ENCODE measurements at places on chromosomes 2 and 18.
A peak's percentile ranks its signal among the peaks of the same experiment; 100 is the strongest.

- no peaks in the 10 kb centered on the region for H3K27me3 ChIP-seq
- peak overlapping the region; percentile 74 for H3K27ac ChIP-seq
- H3K36me3 ChIP-seq = peaks cover 19% of the 10 kb centered on the region
Measured at GRCh38 chr2:219175928-219176817, 552 bp downstream of the CNPPD1 start.

DNA sequence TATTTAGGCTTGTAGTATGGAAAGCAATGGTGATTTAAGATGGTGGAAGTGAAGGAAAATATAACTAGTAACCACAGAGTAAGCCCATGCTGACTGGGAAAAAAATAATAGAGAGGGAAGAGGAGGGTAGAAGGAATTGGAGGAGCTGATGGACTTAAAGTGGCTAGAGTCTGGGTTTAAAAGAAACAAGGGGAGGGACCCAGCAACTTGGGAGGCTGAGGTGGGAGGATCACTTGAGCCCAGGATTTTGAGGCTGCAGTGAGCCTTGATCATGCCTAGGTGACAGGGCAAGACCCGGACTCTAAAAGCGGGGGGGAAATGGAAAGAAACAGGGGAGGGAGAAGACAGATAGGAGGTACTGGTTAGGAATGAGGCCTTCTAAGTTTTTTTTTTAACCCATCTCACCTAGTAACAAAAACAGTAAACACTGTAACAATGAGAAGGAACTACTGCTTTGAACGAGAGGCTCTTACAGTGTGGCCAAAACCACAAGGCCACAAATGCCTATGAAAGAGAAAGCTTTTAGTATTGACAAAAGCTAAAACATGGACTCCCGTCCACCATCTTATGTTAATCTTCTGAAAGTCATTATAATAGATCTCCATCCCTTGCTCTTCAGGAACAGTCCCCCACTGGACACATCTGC lies 26.6 kb downstream of the METTL8 start:
- peaks cover 13% of the 10 kb centered on the region for H3K36me3 ChIP-seq
- no peaks in the 10 kb centered on the region for H3K27me3 ChIP-seq
- peaks cover 38% of the 10 kb centered on the region for H3K4me1 ChIP-seq

- DNase-seq = no peak
- H3K36me3 ChIP-seq = no peaks in the 10 kb centered on the region
- no peak overlapping the region for H3K4me3 ChIP-seq
- no peak overlapping the region for H3K27ac ChIP-seq
Measured at GRCh38 chr2:217331523-217332416, 471.9 kb upstream of the TNP1 start.

DNA sequence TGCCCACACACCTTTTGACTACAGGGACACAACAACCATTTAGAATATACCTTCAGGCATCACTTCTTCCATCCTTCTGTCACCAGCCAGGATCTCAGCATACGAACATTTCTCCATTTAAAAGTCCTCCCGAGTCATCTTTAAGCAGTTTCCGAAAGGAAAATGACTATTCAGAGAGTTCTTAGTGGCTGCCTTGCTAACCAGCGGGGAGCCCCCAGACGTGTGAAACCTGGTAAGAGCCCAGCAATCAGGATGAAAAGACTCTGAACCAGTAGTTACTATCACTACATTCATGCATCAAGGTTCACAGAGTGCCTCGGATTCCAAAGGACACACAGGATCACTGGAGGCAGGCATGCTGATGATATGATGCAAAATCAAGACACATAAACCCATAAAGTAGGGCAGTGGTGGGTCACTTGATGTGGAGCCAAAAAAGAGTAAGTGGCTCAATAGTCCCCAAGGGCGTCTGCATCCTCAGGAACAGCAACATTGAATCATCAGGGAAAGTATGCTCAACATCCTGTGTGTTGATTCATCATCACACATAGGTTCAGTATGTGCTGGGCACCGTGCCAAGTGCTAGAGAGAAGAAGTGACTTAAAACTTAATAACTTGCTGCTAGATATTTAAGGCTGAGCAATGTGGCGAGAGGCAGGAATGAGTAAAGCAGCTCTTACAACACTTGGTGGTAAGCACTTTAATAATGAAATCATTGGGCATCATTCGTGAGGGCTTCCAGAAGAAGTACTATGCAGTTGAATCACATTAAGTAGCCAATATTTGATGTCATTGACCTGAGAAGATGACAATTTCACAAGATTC lies 4.4 kb downstream of the CCL20 start:
- H3K36me3 ChIP-seq = peaks cover 10% of the 10 kb centered on the region
- peak overlapping the region; percentile 95 for H3K27ac ChIP-seq
- peak; percentile 83 for DNase-seq
- H3K27me3 ChIP-seq = peaks cover 21% of the 10 kb centered on the region

GRCh38 chr2:174217869-174218268 lies 30.5 kb downstream of the OLA1 start:
- DNase-seq = no peak
- H3K27me3 ChIP-seq = no peaks in the 10 kb centered on the region
- no peak overlapping the region for H3K27ac ChIP-seq
- peaks cover 10% of the 10 kb centered on the region for H3K36me3 ChIP-seq
- peaks cover 4% of the 10 kb centered on the region for H3K4me1 ChIP-seq
- H3K4me3 ChIP-seq = no peak overlapping the region

GRCh38 chr2:138485019-138485418 lies 16.6 kb upstream of the SPOPL start:
- H3K4me3 ChIP-seq = no peak overlapping the region
- no peaks in the 10 kb centered on the region for H3K27me3 ChIP-seq
- H3K4me1 ChIP-seq = no peaks in the 10 kb centered on the region
- H3K27ac ChIP-seq = no peak overlapping the region

GRCh38 chr2:176508984-176509740 lies 239.9 kb downstream of the MTX2 start:
- H3K27ac ChIP-seq = peak overlapping the region; percentile 82
- peaks cover 26% of the 10 kb centered on the region for H3K4me1 ChIP-seq
- no peaks in the 10 kb centered on the region for H3K36me3 ChIP-seq

- peaks cover 19% of the 10 kb centered on the region for H3K27me3 ChIP-seq
- no peak for DNase-seq
- H3K4me3 ChIP-seq = no peak overlapping the region
Measured at GRCh38 chr2:157271590-157272203, 14.2 kb downstream of the GALNT5 start.

GRCh38 chr2:32711219-32711618 lies 83.4 kb downstream of the TTC27 start:
- no peak overlapping the region for H3K4me3 ChIP-seq
- peaks cover 19% of the 10 kb centered on the region for H3K4me1 ChIP-seq
- no peak for DNase-seq
- H3K36me3 ChIP-seq = peaks cover 41% of the 10 kb centered on the region
- no peak overlapping the region for H3K27ac ChIP-seq
